Neural cell (in vitro differentiated cells): ENCODE measurements at places on chromosomes 1 and 21. TPM values are rescaled to one million over a fixed set of nuclear protein-coding genes. Genes with fewer than 3 reads are reported as not detected.

SWT1 gene
- polyA plus RNA-seq: 9.1 and 9.3 TPM in 2 replicates

TACSTD2 gene
- not detected in 2 replicates for polyA plus RNA-seq

NHLH1 gene
- polyA plus RNA-seq: 0.11 and 0.90 TPM in 2 replicates

ATP13A2 gene
- 43.3 and 72.3 TPM in 2 replicates for polyA plus RNA-seq

MXRA8 gene
- 0.92 and 1.7 TPM in 2 replicates for polyA plus RNA-seq

AGMAT gene
- not detected in 2 replicates for polyA plus RNA-seq

TBX19 gene
- 0.42 TPM in 1 of 2 replicates, not detected in the other for polyA plus RNA-seq

TRIM33 gene
- 47.5 and 58.7 TPM in 2 replicates for polyA plus RNA-seq

GJA9 gene
- polyA plus RNA-seq: not detected in 2 replicates

EXTL1 gene
- polyA plus RNA-seq: 2.0 and 2.7 TPM in 2 replicates

REN gene
- polyA plus RNA-seq: not detected in 2 replicates

SH2D5 gene
- 14.1 and 27.9 TPM in 2 replicates for polyA plus RNA-seq
